Activated CD4-positive, alpha-beta T cell treated with anti-CD3 and anti-CD28 coated beads, Interleukin-2, amount 50 U/mL, for 16 hours (primary cell): ENCODE measurements at places on chromosomes 1 and 21.

DNA sequence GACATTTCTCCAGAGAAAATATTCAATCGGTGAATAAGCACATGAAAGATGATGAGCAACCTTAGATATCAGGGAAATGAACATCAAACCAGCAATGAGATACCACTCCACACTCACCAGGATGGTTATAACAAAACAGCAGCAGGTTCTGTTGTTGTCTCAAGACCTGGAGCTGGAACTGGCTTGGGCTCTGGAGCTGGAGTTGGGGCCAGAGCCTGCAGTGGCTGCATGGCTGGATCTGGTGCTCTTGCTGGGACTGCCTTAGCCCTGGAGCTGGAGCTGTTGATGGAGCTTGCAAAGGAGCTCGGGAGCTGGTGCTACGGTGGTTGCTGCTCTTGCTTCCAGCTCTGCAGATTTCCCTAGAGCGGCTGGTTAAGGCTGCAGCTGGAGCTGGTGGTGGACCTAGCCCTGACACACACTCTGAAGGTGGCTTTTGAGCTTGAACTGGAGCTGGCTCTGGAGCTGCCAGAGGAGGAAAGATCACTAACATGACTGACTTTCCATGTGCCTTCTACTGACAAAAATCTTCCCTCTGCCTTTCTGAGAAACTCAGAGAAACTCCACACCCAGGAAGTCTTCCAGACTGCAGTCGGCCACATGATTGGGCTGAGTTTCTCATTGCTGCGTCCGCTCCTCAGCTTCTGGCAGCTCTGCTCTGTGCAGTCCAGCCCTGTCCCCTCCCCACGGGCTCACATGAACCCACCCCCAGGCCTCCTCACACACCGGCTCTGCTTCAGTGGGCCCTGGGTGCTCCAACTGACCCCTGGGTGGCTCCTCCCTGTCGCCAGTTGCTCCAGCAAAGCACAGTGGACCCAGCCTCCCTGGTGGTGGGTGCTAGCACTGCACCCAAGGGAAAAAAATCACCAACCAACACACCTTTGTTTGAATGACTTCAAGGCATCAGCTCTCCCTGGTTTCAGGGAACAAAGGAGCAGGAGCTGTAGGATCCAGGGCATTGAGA is 139.1 kb upstream of the FMN2 start:
- peak; percentile 5 for DNase-seq

DNA sequence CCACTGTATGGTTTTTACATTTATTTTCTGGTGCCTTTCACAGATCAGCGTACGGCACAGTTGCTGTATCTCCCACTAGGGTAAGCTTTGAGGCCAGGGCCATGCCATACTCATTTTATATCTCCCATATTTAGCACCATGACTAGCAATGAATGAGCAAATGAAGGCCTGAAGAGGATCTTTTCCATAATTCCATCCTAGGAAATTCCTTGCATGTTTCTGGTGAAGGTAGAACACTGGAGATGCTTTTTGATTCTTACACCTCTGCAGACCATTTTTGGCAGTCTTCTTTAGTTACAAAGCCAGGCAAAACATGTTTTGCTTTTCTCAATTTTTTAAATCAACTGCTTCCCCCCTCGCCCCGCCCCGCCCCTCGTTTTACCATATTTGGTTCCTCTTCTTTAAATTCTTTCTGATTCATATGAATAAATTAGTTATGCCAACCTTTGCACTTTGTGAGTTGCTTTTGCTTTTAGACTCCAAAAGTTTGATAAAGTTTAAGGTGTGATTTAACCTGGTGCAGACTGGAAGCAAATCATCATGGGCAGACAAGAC is 78.9 kb upstream of the AK4 start:
- DNase-seq, result no peak

DNA sequence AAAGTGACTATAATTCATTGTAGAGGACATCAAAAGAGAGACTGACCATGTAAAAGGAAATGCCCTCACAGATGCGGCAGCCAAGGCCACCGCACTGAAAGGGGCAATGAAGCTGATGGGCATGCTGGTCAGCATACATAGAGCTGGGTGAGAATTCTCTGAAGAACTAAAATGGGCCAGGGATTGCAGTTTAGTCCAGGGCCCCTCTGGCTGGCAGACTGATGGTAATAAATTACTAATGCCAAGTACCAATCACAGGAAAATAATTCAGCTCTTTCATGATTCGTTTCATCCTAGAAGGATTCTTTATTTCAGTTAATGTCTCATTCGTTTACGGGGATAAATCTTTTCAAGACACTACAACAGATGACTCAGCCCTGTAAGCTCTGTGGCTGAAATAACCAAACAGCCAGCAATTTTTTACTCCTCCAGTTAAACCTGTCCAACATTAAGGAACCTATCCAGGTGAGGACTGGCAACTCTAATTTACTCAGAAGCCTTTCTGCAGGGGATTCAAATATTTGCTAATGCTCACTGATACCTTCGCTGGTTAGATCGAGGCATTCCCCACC is 56.9 kb upstream of the MAP1LC3C start:
- no peak for DNase-seq

- DNase-seq, result no peak
These were observed 74.3 kb downstream of the SLC16A1 start for GRCh38 chr1:112881742-112882127.

GRCh38 chr1:31541194-31541593 is 35.1 kb upstream of the TINAGL1 start:
- DNase-seq, result no peak

DNA sequence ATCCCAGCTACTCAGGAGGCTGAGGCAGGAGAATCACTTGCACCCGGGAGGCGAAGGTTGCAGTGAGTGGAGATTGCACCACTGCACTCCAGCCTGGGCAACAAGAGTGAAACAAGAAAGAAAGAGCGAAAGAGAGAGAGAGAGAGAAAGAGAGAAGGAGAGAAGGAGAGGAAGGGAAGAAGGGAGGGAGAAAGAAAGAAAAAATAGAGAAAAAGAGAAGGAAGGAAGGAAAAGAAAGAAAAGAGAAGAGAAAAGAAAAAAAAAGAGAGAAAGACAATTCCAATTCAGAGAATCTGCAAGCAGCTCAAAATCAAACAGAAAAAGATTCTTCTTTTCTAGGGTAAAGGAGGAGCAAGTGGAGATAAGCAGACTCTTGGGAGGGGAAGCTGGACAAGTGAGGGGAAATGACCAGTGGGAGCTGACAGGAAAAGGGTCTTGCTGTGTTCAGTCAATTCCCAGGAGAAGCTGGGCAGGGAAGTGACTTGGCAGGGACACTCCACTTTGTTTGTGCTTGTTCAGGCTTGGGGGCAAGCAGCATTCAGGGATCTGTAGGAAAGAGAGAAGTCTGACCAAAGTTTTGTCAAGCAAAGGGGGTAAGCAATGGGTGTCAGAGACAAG is 3.6 kb upstream of the CAPN2 start:
- DNase-seq, result no peak
